Activated CD8-positive, alpha-beta memory T cell treated with anti-CD3 and anti-CD28 coated beads for 1 hour (primary cell): ENCODE measurements at places on chromosomes 4 and X.

- DNase-seq = no peak
Measured at GRCh38 chr4:111639120-111639690, 506.0 kb upstream of the FAM241A start.

GRCh38 chrX:68989456-68989855 lies 160.6 kb downstream of the EFNB1 start:
- DNase-seq = no peak

- peak; percentile 10 for DNase-seq
Measured at GRCh38 chrX:71492231-71493065, 40.5 kb upstream of the OGT start.

- no peak for DNase-seq
Measured at GRCh38 chr4:73205482-73205881, 53.1 kb downstream of the ANKRD17 start.
